Hematopoietic multipotent progenitor cell treated with erythropoietin and hydrocortisone succinate and interleukin-3 and kit ligand, for 4 days (in vitro differentiated cells): ENCODE measurements at places on chromosomes 2 and 18.

DNA sequence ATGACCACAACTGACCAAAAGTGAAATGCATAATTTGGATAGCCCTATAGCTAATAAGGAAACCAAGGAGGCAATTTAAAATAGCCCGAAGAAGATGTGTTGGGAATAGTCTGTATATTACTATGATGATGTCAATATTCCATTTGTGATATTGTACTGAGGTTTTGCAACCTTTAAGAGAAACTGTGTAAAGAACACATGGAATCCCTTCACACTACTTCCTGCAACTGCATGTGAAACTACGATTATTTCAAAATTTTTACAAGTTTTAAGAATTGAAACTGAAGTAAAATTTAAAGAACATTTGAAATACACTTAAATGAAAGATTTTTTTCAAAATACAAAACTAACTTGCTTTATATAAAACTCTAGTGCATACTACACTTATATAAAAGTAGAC is 504.3 kb upstream of the ID2 start:
- no peak for DNase-seq

GRCh38 chr2:216142540-216142939 is 33.4 kb downstream of the XRCC5 start:
- DNase-seq, result no peak

GRCh38 chr2:112692918-112693317 is 27.9 kb upstream of the NT5DC4 start:
- no peak for DNase-seq

GRCh38 chr18:45527891-45528290 is 87.4 kb upstream of the SLC14A2 start:
- DNase-seq, result no peak

- DNase-seq, result no peak
These were observed 41.0 kb downstream of the MRPL35 start for GRCh38 chr2:86240251-86240650.

DNA sequence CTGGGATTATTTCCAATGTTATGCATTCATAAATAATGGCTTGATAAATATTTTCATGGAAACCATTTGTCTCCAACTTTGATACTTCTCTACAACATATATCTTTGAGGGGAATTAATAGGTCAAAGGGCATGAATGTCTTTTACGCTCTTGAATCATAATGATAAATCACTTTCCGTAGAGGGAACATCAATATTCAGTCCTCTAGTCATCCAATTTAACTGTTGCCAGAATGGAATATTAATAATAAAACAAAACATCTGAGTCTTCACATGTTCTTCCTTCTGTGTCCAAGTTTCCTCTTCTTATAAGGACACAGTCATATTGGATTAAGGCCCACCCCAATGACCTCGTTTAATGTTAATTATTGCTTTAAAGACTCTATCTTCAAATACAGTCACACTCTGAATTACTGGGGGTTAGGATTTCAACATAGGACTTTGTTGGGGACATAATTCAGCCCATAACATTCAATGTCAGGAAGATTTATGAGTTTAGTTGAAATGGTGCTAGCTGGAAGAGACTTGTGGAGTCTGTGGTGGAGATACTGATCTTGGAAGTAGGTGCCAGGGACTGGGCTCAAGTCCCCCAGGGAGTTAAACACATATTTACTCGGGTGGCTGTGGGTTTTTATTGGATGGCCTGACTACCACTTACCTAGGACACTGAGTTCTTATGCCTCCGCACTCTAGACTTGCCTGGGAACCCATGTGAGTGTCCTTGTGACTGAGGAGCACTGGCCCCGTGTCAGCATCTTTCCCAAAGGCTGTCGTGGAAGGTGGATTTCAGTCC is 85.0 kb upstream of the SEC11C start:
- DNase-seq, result no peak

DNA sequence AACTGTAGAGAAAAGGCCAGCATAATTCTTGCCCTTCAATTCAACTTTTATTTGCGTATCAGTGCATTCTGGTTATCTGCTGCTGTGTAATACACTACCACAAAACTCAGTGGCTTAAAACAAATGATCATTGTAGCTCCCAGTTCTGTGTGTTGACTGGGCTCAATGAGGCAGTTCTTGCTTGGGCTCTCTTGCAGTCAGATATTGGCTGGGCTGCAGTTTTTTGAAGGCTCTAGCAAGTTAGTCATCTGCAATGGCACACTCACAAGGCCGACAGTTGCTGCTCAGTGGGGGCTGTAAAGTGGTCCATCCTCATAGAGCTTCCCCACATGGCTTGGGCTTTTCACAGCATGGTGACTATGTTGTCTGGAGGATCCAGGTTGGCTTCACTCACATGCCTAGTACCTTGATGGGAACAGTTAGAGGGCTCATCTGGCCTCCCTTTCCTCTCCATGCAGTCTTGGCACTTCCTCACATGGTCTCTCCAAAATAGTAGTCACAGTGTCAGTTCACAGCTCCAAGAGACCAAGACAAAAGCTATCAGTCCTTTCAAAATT is 110.6 kb upstream of the TNP1 start:
- no peak for DNase-seq
